Kasumi-1 (cell line): ENCODE measurements at places on chromosomes 3 and 15.

DNA sequence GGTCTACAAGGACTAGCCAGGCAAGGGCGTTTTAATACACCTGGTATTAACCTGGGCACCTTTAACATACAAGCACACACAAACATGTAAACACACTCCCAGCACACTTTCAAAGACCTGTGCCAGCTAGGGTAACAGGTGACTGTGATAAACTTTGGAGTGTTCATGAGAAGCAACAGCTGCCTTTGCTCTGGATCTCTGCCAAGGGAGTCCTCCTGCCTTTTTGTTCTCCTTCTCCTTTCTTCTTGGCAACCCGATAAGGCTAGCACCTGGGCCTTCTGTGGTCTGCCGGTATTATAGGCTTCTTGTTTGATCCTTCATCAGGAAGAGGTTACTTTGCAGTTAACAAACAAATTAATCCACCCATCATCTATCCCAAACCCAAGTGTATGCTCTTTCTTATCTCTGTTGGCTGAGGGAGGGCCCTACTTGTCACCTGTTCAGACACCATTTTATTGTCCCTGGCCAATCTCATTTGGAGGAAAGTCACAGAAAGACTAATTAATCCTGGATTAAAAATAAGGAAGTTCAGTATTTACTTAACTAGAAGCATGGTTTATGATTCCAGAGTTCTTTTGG is at the start of gene RETNLB:
TSS of gene RETNLB (minus strand) at position 7 of the 579 bp plus-strand sequence. CDS start 225 bp downstream, outside the sequence.
- no peak for DNase-seq

DNA sequence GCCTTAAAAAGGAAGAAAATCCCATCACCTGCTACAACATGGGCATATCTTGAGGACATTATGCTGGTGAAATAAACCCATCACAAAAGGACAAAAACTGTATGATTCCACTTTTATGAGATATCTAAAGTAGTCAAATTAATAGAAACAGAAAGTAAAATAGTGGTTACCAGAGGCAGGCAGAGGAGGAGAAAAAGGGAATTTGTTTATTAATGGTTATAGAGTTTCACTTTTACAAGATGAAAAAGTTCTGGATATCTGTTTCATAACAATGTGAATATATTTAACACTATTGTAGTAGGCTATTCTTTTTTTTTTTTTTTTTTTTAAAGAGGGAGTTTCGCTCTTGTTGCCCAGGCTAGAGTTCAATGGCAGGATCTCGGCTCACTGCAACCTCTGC is 40.4 kb downstream of the DPH3 start:
- DNase-seq = no peak

GRCh38 chr15:68228143-68228970 is 1.2 kb downstream of the CLN6 start:
- DNase-seq = peak; percentile 19

- DNase-seq = no peak
Observed at GRCh38 chr3:184690192-184690883, 21.5 kb downstream of the MAGEF1 start.

DNA sequence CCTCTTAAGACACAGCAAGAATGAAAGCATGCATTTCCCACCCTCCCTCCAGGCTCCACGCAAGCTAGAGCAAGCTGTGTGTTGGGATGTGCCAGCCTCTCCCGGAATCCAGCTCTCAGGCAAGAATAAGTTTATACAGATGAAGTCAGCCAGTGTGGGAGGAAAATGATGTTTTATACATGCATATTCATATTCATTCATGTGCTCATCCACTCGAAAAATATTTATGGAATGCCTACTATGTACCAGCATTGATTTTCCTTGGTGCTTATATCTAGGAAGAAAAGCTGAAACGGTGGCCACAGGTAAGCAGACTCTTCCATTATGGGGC is 62.7 kb downstream of the KLHL6 start:
- no peak for DNase-seq

GRCh38 chr3:5505163-5505562 is 317.7 kb downstream of the EDEM1 start:
- DNase-seq = no peak

DNA sequence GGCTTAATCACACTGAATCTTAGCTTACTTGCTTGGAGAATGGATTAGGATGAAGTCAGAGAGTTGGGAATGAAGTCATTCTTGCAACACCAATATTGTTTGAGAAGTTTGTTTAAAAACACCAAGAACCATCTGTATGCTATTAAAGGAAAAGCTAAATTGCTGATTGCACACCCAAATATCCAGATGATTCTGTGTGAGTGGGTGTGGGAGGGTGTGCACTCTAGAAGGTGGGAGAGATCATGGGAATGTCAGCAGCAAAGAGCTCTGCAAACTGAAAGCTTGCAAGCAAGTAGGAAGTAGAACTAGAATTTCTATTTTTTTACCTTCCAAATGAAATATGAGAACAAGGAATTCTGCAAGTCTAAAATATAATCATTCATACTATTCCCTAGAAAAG is 364.9 kb downstream of the NR2F2 start:
- no peak for DNase-seq

DNA sequence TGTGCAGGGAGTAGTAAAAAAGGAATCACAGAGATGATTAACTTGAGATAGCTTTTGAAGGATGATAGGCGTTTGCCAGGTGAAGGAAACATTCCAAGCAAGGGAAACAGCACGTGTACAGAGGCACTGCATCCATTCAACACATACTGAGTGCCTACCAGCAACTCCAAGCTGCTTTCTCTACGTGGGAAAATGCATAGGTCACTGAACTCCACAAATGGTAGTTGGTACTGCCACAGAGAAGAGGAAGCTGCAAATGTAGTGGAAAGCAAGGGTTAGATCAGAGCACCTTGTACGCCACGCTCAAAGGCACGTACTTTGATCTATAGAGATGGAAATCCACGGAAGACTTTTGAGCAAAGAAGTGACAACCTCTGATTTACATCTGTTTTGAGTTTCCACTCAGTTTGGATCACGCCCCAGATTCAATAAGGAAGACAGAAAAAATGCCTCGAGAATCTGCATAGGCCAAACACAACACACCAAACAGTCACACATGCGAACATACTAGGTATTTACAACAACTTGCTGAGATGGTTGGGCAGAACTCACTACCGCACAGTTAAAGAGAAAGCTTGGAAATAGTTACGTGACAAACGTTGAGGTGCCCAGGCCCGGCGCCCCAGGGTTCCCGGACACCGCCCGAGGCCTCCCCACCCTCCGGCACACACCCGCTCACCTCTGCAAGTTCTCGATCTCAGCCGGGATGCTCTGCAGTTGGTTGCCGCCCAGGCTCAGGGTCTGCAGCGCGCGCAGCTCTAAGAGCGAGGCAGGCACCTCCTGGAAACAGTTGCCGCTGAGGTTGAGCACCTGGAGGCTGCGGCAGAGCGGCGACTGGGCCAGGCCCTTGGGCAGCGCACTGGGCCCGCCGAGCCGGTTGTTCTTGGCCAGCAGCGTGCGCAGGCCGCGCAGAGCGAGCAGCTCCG is 826 bp downstream of the LRRC58 start:
- peak; percentile 53 for DNase-seq

- no peak for DNase-seq
Observed at GRCh38 chr3:46006238-46007032, 10.8 kb upstream of the FYCO1 start.

GRCh38 chr3:27076815-27077630 is 292.2 kb downstream of the NEK10 start:
- DNase-seq = no peak

- DNase-seq = no peak
Observed at GRCh38 chr3:127339928-127340861, 52.3 kb upstream of the PRR20G start.

DNA sequence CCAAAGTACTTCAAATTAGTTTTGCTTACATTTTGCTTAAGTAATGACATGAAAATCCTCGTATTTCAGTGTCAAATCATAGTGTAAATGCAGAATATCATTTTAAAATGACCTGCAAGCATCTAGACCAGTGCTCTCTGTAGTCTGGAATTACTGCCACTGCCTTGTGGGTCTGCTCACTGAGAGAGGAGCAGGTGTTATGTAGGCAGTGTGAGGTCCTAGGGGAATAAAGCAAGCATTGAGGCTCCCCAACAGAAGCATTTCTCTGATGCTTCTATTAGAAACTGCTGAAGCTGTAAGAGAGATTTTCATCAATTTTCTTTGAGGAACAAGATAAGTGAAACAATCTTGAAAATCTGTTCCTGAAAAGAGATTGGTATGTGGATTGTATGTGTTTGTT is 253.2 kb downstream of the BBX start:
- DNase-seq = no peak

DNA sequence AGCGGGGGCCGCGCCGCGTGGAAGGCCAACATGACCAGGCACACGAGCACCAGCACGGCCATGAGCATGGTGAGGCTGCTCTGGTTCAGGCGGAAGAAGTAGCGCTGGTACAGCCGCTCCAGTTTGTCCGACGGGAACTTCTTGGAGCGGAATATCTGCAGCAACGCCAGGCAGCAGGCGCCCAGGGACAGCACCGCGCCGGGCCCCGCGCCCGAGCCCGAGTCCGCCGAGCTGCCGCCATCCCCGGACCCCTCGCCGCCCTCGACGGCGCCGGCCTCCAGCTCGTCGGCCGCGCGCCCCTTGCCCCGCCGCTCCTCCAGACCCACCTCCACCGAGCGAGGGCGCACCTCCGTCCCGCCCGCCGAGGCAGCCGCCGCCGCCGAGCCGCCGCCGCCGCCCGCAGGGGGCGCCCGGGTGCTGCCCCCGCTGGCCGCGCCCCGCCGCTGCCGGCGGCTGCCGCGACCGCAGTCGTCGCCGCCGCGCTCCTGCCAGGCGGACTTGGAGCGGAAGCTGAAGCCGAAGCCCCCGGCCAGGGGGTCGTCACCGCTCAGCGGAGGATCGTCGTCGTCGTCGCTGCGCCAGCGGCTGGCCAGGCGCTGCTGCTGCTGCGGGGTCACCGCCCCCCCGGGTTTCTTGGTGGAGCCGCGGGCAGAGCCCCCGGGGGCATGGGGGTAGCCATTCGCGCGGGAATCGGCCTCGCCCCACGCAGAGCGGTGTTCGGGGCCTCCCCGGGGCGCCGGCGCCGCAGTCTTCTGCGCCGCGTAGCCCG is 957 bp downstream of the ADCY5 start:
- DNase-seq = peak; percentile 20

GRCh38 chr3:86961297-86961696 is 29.7 kb downstream of the VGLL3 start:
- no peak for DNase-seq

DNA sequence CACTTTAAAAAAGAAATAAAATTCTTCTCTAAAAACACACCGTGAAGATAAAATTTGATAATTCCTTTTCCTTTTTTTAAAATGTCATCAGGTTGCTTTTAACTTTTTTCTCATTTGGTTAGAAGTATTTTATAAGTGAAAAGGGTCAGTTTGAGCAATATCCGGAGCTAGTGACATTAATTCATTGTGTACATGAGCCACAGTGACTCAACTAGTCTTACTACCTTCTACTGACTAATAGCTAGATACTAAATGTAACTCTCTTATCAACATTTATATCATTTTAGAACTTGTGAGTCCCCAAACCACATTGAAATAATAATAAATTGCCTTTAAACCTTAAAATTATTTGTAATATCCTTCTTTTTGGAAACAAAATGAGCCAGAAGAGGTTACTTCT is 101.2 kb upstream of the ZBTB20 start:
- no peak for DNase-seq

GRCh38 chr15:78682693-78683410 is 41.8 kb upstream of the CHRNB4 start:
- DNase-seq = no peak

- no peak for DNase-seq
Observed at GRCh38 chr15:69435985-69436384, 16.6 kb upstream of the RPLP1 start.

- no peak for DNase-seq
Observed at GRCh38 chr3:170716172-170716805, 130.4 kb upstream of the SLC7A14 start.

DNA sequence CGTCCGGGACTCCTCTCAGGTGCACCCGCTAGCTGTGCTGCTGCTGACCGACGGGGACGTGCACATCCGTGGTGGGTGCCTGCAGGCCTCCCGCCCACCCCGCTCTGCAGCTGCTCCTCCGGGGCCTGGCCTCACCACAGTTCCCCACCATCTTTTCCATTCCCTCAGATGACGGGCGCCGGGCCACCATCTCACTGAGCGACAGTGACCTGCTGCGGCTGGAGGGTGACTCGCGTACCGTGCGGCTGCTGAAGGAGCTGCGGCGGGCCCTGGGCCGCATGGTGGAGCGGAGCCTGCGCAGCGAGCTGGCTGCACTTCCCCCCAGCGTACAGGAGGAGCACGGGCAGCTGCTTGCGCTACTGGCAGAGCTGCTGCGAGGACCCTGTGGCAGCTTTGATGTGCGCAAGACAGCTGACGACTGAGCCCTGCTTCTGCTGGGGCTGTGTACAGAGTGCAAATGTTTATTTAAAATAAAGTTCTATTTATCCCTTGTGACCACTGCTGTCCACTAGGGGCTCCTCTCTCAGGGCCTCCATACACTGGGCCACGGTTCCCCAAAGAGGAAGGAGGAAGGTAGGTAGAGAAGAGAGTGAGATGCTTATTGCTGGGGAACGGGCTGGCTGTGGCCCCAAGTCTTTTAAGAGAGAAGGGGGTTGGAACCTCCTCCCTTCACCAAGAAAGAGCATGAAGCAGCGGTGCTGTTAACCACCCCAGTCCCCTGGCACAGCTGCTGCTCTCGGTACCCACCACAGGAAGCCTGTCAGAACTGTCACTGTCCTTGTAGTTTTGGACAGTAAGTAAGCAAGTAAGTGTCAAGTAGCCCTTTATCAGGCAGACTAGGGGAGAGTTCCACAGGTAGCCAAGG is 47.0 kb downstream of the DHX30 start:
- peak; percentile 60 for DNase-seq
